ENCODE measurements at places on chromosomes 4 and X.

- DNase-seq, result no peak
Measured at GRCh38 chrX:70970482-70970995, 39.6 kb upstream of the SLC7A3 start.

DNA sequence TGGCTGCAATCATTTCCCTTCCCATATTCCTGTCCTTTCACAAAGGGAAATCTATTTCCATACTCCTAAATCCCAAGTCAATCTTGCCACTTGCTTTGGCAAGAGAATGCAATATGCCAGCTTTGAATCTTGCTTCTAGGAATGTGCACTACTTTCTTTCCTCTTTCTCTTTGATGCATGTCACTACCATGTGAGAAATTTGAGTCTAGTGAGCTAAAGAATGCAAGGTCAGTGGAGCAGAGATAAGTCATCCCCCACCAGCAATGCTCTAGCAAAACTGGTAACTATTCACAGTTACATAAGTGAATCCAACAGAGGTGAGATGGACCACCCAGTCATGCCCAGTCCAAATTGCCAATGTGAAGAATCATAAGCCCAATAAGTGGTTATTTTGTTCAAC, 910.4 kb downstream of the RAB28 start:
- DNase-seq, result no peak

DNA sequence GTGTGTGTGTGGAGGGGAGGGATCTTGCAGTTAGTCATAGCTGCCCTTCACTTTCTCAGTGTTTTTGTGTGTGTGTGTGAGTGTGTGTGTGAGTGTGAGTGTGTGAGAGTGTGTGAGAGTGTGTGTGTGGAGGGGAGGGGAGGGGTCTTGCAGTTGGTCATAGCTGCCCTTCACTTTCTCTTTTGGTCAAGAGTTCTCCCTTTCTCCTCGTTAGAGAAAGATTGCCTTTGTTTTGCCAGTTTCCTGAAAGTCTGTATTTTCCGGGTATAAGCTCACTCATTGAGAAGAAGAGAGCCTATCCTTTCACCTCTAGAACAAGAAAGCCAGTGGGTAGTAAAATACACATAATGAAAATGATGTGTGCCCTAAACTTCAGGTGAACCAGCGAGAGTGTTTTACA, 75.2 kb upstream of the ENPP6 start:
- DNase-seq, result no peak

GRCh38 chr4:174120446-174121295, 162.8 kb downstream of the FBXO8 start:
- DNase-seq, result peak; percentile 66

GRCh38 chr4:25347473-25347872, 29.6 kb upstream of the ANAPC4 start:
- DNase-seq, result no peak
